Stimulated activated CD4-positive, alpha-beta T cell treated with anti-CD3 and anti-CD28 coated beads, Interleukin-2, amount 100 ng/mL, for 48 hours (primary cell): ENCODE measurements at places on chromosomes 16 and 17.

- no peak for DNase-seq
Measured at GRCh38 chr16:10616756-10617640, 36.6 kb upstream of the EMP2 start.

DNA sequence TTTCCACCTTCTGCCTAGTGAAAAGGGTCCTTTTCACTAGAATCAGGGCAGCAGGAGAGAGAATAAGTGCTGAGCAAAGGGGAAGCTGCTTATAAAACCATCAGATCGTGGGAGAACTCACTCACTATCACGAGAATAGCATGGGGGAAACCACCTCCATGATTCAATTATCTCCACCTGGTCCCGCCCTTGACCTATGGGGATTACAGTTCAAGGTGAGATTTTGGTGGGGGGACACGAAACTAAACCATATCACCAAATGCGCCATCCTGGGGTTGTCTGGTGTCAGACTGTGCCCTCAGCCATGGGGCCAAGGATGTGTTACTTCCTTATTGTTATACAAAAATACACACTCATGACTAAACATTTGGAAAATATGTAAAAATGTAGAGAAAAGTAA lies 10.4 kb upstream of the KATNB1 start:
- no peak for DNase-seq

DNA sequence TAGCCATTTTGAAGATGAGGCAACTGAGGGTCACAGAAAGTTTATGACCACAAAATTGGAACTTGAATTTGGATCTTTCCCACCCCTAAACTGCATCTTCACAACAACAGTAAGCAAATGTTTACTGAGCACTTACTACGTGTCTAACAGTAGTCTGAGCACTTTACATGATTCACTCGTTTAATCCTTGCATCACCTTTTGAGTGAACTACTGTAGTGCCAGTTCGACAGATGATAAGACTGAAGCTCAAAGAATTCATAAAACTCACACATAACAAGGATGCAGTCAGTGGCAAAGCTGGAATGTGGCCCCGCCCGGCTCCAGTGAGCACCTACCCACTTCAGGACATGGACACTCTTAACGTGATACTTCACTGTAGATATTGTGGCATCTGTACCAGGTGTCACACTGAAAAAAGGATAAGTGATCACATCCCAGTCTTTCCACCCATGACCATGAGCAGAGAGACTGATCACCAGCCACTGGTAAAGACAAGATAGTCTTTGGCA lies 36.0 kb upstream of the HLF start:
- DNase-seq, result no peak

DNA sequence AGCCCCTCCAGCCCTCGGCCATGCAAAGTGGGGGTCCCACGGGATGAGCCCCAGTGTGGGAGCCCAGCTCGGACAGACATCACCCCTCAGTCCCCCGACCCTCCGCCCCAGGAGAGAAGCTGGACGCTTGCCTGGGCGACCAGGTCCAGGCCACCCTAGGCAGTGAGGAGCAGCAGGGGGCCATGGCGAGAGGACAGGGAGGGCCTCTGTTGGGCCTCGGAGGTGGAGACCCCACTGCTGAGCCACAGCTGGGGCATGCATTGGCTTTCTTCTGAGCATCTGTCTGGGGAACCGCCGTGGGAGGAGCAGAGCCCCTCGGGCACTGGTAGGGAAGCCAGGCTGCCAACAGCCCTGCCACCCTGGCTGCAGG lies 13.0 kb downstream of the ACTG1 start:
- DNase-seq, result no peak

- no peak for DNase-seq
Measured at GRCh38 chr16:11242658-11243057, 13.3 kb downstream of the SOCS1 start.

GRCh38 chr16:369866-370436 lies 387 bp downstream of the MRPL28 start:
- no peak for DNase-seq

- DNase-seq, result no peak
Measured at GRCh38 chr17:50672831-50673551, 34.7 kb downstream of the ANKRD40 start.

- DNase-seq, result no peak
Measured at GRCh38 chr16:11392041-11392581, 46.9 kb downstream of the RMI2 start.

DNA sequence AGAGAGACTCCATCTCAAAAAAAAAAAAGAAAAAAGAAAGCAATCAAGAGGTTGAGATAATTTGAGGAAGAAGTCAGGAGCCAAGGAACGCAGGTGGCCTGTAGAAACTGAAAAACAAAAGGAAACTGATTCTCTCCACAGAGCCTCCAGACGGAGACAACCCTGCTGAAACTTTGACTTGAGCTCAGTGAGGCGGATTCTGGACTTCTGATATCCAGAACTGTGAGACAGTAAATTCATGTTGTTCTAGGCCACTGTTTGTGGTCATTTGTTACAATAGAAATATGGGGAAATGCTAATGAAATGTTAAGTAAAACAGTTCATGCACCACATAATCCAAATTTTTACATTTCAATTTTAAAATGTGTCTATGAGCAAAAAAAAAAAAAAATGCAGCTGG lies 5.2 kb downstream of the MBTPS1 start:
- no peak for DNase-seq

- DNase-seq, result no peak
Measured at GRCh38 chr16:4169415-4169814, 53.2 kb upstream of the ADCY9 start.

- DNase-seq, result no peak
Measured at GRCh38 chr16:88922114-88922825, 54.7 kb downstream of the CBFA2T3 start.

DNA sequence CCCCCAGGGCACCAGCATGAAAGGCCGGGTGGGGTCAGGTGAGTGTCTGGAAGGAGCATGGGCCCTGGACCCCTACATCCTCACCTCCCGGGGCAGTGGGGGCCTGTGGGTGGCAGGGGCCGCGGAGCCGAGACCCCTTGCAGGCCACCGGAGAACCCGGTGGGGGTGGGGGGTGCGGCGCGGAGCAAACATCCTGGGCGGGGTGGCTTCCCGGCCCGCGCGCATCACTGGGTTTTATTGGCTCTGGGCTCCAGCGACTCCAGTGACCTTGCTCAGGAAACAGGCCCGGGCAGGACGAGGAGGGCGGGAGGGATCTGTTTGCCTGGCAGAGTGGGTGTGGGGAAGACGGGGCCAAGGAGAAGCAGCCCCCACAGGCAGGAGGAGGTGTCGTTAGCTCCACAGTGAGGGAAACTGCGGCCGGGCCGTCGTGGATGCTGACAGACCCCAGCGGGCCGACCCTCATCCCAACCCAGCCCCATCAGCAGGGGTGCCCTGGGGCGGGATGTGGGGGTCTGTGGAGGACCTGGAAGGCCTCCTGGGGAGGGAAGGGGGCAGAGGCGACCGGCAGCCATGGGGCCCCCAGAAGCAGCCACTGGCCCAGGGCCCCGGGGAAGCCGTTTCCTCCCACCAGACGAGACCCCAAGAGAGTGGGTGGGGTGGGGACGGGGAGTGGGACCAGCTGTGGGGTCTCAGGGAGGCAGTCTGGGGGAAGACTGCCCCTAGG lies 10.6 kb downstream of the SSTR5 start:
- no peak for DNase-seq

DNA sequence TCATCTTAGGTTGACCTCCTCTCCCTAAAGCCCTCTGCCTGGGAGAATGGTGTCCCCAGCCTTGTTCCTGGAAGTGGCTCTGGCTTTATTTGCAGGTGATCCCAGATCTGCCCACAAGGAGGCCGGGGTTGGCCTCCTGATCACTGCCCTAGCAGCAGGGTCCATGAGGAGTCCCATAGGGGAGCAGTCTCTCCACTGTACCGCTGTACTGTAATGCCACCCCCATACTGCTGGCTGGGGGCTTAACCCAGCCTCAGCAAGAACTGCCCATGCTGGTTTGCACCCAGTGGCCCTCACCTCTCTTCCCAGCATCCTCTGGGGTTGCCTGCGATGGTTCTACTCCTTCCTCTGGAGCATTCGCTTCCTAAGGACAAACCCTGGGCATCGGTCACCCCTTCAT lies 39.1 kb downstream of the PSME3IP1 start:
- DNase-seq, result no peak
